Suprapubic skin (tissue), 4 donors: ENCODE measurements at places on chromosomes 4 and X. TPM values are rescaled to one million over a fixed set of nuclear protein-coding genes. Genes with fewer than 3 reads are reported as not detected.
A peak's percentile ranks its signal among the peaks of the same experiment; 100 is the strongest.

- no peak overlapping the region for H3K27ac ChIP-seq
- no peaks in the 10 kb centered on the region for H3K36me3 ChIP-seq
- DNase-seq: no peak
- no peak overlapping the region for H3K4me3 ChIP-seq
These were observed 33.1 kb upstream of the ZNF41 start for GRCh38 chrX:47515941-47516665.

DNA sequence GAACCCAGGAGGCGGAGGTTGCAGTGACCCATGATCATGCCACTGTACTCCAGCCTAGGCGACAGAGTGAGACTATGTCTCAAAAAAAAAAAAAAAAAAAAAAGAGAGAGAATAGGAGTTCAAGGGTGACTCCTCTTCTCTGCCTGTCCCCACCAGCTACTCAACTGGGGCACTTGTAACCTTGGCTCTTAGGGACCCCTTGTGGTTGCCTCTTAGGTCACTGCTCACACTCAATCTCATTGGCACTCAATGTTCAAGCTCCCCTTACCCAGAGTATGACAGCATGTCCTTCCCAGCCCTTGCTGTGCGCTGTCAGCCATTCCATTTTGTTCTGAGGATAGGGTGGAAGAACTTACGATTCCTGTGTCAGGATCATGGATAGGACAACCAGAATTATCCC lies 82.4 kb upstream of the BEND4 start:
- no peaks in the 10 kb centered on the region for H3K27me3 ChIP-seq
- no peak for DNase-seq
- no peaks in the 10 kb centered on the region for H3K36me3 ChIP-seq
- no peaks in the 10 kb centered on the region for H3K4me1 ChIP-seq
- H3K4me3 ChIP-seq: no peak overlapping the region
- no peak overlapping the region for H3K27ac ChIP-seq

DNA sequence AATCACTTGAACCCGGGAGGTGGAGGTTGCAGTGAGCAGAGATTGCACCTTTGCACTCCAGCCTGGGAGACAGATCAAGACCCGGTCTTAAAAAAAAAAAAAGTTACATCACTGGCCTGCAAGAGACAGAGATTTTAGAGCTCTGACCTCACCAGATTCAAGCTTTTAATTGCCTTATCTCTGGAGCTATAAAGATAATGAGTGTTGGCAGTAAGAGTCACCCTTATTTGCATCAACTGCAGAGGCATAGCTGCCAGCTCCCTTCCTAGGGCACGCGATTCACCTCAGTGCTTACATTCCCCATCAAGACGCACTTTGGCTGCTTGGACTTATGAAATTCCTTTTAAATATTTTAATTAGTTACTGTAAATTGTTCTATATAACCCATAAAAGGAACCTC lies 12.5 kb upstream of the SPATA4 start:
- H3K27me3 ChIP-seq: peaks cover 11% of the 10 kb centered on the region
- DNase-seq: no peak
- H3K27ac ChIP-seq: no peak overlapping the region
- no peaks in the 10 kb centered on the region for H3K4me1 ChIP-seq
- no peaks in the 10 kb centered on the region for H3K36me3 ChIP-seq

- H3K36me3 ChIP-seq: no peaks in the 10 kb centered on the region
- H3K4me1 ChIP-seq: peaks cover 56% of the 10 kb centered on the region
- H3K27me3 ChIP-seq: no peaks in the 10 kb centered on the region
These were observed 55.3 kb downstream of the ARHGAP10 start for GRCh38 chr4:147787204-147787603.

DNA sequence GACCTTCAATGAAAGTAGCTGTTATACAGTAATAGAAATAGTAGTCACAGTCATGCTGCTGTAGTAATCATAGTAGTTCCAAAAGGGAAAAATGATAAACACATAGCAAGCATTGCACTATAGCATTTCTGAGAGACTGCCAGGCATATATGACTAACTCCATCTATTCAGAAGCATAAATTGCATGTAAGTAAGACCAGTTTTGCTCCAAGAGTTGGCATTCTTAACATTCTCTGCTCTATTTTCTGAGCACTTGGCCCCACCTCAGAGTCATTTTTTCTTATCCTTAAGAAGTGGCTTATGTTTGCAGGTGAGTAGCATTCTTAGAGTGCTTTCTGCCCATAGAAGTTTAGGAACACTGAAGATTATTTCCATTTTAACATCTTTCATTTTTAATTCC lies 490.3 kb upstream of the TECRL start:
- no peaks in the 10 kb centered on the region for H3K36me3 ChIP-seq
- H3K27me3 ChIP-seq: no peaks in the 10 kb centered on the region
- no peak for DNase-seq
- H3K27ac ChIP-seq: no peak overlapping the region
- no peaks in the 10 kb centered on the region for H3K4me1 ChIP-seq
- H3K4me3 ChIP-seq: no peak overlapping the region

DNA sequence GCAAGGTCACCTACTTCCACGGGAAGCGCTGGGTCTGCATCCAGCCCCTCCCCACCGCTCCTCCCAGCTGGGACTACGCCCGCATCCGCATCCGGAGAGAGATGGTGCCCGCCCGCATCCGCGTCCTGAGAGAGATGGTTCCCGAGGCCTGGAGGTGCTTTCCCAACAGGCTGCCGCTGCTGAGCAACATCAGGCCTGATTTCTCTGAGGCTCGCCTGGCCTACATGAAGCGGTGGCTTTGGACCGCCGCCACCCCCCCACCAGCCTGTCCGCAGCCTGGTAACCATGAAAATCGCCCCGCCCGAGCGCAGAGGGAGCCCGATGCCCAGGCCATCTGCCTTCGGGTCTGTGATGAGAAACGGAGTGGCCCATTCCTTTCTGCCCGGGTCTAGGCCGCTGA lies 18.1 kb downstream of the CLTRN start:
- no peaks in the 10 kb centered on the region for H3K4me1 ChIP-seq
- no peak overlapping the region for H3K27ac ChIP-seq
- no peak overlapping the region for H3K4me3 ChIP-seq
- no peaks in the 10 kb centered on the region for H3K36me3 ChIP-seq

DNA sequence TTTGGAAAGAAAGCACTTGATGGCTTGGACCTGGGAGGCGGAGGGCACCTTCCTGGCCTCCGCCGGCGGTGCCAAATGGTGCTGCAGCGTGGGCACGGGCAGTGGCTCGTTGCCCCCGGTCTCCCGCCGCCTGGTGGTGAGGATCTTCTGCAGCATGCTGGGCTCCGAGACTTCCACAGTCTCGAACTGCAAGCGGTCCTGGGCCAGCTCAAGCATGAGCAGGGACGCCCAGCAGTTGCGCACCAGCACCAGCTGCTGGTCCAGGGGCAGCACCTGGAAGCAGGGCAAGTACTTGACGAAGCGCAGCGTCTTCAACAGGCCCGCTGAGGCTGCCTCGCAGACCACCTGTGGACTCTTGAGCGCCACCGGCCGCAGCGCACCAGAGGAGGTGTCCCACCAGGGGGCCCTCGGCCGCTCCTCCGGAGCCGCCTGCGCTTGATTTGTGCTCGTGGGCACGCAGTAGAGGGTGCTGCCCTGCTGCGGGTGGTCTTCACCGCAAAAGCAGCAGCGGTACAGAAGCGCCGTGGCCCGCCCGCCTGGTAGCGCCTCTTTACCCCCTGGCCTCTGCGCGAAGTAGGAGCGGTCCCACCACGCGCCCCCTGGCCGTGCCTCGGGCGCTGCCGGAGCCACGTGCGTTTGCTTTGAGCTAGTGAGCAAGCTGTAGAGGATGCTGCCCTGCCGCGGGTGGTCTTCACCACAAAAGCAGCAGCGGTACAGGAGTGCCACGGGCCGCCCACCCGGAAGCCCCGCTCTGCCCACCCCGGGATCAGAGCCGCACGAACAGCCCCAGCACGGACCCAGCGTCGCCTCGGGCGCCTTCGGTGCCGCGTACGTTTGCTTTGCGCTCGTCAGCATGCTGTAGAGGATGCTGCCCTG lies 689 bp downstream of the NR0B1 start:
- H3K27me3 ChIP-seq: peaks cover 16% of the 10 kb centered on the region
- peaks cover 6% of the 10 kb centered on the region for H3K4me1 ChIP-seq
- H3K27ac ChIP-seq: no peak overlapping the region
- no peaks in the 10 kb centered on the region for H3K36me3 ChIP-seq
- H3K4me3 ChIP-seq: peak overlapping the region; percentile 23
- DNase-seq: no peak

Gene GASK1B
- 5.5 TPM for total RNA-seq
